ENCODE measurements at places on chromosomes 6 and 20.

- peak; percentile 89 for DNase-seq
Observed at GRCh38 chr6:158703837-158704822, 54.3 kb downstream of the SYTL3 start.

DNA sequence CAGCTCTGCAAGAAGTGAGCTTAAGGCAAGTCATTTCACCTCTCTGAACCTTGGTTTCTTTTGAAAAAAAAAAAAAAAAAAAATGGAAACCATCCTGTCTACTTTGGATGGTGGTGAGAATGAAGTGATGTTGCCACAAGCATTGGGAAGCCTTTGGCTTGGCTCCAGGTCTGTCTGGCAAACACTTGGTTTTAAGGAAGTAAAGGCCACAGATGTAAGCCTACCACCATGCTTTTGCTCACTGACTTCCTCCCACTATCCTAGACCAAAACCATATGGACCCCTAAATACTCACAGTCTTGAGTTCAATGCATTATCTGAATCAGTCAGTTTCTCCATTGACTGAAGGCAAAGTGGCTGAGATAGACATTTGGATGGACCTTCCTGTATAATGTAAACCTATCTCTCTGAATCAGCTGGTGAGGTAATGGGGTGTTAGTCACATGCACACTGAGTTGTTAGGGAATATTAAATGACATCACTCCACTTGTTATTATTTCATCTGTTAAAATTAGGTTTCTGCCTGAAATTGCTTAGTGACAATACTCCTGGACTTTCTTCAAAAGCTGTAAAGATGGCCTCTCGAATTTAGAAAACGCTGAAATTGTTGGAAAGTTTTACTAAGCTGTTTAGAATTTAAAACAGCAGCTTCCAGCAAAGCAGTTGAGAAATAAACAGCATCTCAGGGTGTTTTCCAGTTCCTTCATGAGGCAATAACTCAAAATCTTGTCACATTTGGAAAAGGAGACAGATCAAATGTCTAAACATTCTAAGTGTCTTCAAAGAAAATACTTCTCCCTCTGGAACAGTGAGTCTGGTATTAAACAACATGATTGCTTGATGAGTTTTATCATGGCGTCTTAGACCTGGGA is 833.5 kb downstream of the DHX35 start:
- DNase-seq, result no peak

GRCh38 chr20:60244373-60245146 is 286.3 kb downstream of the CDH26 start:
- DNase-seq, result no peak

- DNase-seq, result no peak
Observed at GRCh38 chr6:54419885-54420284, 111.6 kb downstream of the TINAG start.

- no peak for DNase-seq
Observed at GRCh38 chr20:62770111-62770910, 26.0 kb upstream of the MRGBP start.
